ENCODE measurements at places on chromosomes 4 and X.

- no peak for DNase-seq
Measured at GRCh38 chr4:77734928-77735327, 84.2 kb downstream of the CNOT6L start.

DNA sequence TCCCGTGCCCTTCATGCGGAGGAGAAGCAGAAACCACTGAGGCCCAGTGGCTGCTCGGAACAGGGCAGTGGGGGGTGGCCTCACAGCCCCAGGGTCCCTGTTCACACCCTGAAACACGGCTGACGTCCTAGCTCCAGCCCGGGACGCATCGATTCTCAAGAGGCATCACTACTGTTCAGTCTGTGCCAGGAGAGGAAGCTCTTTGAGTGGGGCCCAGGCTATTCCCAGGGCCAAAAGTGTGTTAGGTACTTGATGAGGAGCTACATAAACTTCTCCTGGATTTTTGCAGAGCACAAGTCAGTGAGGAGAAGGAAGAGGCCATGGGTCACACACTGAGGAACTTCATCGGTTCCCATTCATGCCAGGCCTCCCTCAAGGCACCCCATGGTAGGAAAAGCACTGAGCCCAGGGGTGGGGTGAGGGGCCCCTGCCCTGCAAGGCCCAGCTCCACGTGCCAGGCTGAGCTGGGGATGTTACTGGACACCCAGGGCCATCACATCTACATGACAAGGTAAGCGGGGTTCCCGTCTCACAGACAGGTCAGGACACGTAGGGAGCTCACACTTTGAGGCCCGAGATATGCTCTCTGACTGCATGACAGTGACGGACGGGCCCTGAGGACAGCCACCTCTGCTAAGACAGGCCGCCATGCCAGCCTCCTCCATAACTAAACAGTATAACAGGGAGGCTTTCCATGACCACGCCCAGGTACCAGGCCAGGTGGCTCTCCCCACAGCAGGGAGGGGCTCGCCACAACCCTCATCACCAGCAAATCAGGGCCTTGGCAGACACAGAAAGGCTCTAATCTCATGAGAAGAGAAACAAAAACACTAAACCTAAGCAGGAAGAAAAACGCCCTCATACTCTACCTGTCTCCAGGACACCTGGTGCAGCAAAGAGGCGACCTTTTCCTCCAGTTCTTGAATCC, 12.4 kb downstream of the TNIP2 start:
- DNase-seq: no peak

- no peak for DNase-seq
Measured at GRCh38 chr4:72283357-72283756, 251.6 kb downstream of the NPFFR2 start.

GRCh38 chr4:1824746-1825145, 31.2 kb downstream of the LETM1 start:
- DNase-seq: no peak

DNA sequence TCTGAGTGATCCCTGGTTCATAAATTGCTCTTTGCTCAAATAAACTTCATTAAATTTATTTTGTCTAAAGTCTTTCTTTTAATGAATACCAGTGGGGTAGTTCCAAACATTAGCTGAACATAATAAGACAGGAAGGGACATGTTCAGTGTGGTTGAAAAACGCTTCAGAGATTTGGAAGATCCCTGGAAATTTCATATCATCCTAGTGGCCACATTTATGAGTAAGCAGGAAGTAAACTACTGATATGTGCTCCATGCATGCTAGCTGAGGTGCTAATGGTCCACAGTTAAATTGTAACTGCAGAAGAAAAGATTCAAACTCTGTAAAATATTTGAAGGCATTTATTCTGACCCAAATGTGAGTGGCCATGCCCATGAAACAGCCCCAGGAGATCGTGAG, 1328.7 kb downstream of the ADGRL3 start:
- DNase-seq: no peak

DNA sequence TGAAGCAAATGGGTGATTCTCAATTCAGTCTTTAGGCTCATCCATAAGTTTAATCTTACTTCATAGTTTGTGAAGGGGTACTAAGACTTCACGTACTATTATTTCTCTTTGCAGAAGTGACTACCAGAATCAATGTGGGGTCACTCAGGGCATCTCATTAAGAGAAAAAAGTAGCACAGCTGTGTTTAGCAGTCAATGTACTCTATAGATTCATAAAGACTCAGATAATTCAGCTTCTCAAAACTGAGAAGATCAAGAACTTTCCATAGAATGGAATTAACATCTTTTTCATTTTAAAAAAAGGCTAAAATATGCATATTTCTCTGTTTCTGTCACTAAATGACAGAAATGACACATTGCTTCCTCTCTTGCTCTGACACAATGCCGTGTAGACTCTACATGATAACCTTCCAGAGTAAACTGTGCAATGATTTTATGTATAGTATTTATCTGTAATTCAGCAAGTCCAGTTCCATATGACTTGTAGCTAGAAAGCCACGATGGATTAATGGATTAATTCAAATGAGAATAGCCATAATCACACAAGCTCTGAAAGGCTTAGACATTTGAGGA, 20.3 kb upstream of the LSM6 start:
- no peak for DNase-seq

Measured in activated CD4-positive, alpha-beta T cell treated with anti-CD3 and anti-CD28 coated beads, Interleukin-2, amount 50 U/mL, for 1 hour (primary cell).